ENCODE measurements at places on chromosomes 12 and 14.

DNA sequence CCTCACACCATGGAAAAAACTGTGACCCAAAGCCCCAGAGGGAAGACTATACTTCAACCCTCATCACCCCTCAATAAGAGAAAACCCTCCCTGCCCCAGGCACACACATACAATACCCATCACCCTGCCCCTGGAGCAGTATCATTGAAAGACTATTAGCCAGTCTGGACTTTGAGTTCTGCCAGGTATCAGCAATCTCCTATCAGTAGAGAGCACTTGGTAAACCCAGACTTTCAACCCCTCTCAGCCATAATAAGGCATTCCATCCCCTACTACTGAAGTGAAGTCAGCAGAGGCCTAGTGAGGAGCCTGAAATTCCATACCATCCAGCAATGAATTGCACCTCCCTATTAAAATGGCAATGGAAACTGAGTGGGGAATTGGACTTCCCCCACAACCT is 16.4 kb upstream of the PRKD1 start:
- no peak for DNase-seq

DNA sequence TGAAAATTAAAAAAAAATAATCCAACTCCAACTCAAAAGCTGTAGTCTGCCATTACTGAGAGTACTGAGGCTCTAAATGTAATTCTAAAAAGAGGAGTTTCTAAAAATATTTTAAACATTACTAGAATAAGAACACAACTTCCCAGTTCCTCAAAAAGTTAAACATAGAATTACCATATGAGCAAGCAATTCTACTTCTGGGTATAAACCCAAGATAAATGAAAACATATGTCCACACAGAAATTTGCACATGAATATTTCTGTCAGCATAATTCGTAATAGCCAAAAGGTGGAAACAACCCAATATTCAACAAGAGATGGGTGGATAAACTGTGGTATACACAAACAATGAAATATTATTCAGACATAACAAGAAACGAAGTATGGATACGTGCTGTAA is 15.0 kb upstream of the NR2C1 start:
- DNase-seq, result no peak

GRCh38 chr14:65169351-65169750 is 67.0 kb upstream of the MAX start:
- DNase-seq, result peak; percentile 35

GRCh38 chr12:76237086-76237701 is 111.0 kb downstream of the BBS10 start:
- no peak for DNase-seq

GRCh38 chr12:112309797-112310196 is 72.4 kb downstream of the HECTD4 start:
- no peak for DNase-seq

GRCh38 chr12:121365416-121366062 is 13.3 kb upstream of the ANAPC5 start:
- DNase-seq, result no peak

DNA sequence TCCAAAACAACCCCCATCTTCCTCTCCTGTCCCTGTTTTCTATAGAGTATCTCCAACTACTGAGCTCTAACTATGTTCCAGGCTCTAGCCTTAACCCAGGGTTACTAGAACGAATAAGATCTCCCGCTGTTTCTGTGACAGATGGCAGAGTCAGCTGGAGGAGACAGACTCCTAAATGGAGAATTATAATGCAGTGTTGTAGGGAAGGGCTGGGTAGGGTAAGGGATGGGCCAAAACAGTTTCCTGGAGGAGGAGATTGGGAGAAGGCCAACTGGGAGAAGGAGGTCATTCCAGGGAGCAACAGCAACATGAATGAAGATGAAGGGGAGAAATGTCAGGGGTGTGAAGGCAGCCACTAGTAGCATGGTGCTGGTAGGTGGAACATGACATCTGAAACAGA is 73.4 kb upstream of the ANO4 start:
- DNase-seq, result no peak
